ENCODE measurements at places on chromosomes 7 and 10.

- no peak for DNase-seq
Observed at GRCh38 chr10:128487517-128487916, 361.3 kb upstream of the MKI67 start.

DNA sequence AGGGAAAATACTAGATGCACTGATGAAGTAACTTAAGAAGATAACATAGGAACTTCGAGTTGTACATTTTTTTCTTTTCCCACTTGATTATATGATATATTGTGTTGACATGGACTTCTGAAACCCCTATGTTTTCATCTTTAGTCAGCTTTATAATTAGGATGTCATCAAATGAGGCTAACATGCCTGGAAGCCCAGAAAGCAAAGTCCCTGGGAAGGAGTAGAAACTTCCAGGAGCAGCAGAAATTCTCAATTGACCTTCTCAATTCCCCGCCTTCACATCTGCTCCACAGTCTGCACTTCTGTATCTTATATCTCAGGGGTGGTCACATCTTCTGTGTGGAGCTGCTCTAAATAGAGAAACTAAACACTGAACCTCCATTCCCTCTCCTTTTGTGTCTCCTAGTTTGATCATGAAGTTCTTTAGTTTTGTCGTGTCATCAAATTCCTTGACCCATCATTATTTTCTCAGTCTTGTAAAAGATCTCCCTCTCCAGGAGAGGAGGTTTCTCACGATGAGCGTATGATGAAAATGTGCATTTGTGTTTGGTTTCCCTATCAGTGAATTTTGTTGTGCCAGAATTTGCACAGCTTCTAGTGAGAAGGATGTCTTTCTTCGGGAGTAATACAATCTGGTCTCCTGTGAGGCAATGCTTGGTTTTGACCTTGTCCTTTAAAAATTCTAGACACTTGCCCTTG lies 303.3 kb downstream of the SUGCT start:
- no peak for DNase-seq

- no peak for DNase-seq
Observed at GRCh38 chr10:95728526-95728925, 27.4 kb upstream of the ENTPD1 start.

DNA sequence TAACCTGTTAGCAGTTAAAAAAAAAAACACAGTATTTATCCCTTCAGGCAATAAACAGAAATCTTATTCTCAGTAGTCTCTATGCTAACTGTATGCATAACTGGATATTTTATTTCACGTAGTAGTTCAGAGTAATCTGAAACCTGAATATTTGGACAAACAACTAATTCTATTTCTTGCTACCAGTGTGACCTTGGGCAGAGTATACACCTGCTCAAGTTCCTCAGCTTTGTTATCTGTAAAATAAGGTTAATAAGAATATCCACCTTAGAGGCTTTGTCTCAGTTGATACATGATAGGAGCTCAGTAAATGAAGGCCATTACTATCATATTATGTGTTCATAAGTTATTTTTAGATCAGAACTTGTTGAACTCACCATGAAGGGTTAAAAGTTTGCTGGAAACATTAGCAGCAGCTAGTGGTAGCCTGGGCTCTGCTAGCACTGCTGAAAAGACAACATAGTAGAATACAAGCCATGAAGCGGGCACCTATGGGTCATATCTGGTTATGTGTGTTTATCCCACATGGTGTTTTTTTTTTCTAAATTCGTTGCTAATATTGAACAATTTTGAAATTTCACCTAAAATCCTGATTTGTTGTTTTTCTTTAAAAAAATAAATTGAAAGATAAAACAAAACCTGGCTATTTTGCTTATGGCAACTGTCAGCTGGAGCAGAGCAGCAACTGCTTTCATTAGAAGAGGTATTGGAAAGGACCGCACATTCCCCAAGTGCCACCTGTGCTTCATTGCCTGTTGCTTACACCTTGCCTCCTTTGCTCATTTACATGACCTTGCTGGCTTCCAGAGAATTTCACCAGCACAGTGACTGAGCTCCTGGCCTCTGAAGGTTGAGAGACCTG lies 303.0 kb downstream of the PRKG1 start:
- DNase-seq = no peak

DNA sequence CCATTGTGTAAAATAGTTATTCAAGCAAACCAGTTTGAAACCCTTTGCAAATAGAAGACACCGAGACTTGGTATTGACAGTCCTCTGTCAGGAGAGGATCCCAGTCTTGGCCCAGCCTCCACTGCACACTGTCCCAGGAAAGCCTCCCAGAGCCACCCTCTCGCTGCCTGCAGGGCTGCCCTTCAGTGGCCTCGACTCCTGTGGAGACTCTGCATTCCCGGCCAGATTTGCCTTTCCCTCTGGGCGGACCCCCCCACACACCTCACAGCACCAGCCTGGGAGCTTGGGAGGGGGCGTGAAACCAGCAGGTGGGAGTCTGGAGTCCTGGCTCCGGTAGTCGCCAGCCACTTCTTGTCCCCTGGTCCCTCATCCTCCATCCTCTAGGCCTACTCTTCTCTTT lies 48.7 kb downstream of the GRK5 start:
- DNase-seq = no peak

GRCh38 chr10:74624501-74624900 lies 201.9 kb upstream of the KAT6B start:
- no peak for DNase-seq
